ENCODE measurements at places on chromosomes 11 and 22. TPM values are rescaled to one million over a fixed set of nuclear protein-coding genes. Genes with fewer than 3 reads are reported as not detected.
A peak's percentile ranks its signal among the peaks of the same experiment; 100 is the strongest.

The P4HA3 gene
- total RNA-seq, result 0.06 TPM

DNA sequence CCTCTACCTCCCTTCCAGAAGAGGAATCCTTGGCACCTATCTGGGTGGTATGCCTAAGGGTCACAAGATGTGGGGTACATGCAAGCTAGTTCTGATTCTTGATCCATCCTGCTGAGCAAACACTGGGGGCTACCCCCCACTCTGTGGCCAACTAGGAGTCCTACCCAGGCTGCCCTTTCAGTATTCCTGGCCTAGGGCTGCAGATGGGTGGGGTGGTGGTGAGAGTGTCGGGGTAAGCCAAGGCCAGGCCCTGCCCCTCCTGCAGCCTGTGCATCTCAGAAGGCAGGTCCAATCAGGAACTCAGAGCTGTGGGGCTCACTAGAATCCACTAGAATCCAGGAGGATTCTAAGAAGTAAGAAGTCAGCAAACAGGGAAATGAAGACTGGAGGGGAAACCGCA lies 10.9 kb downstream of the SSH3 start:
- DNase-seq, result no peak

DNA sequence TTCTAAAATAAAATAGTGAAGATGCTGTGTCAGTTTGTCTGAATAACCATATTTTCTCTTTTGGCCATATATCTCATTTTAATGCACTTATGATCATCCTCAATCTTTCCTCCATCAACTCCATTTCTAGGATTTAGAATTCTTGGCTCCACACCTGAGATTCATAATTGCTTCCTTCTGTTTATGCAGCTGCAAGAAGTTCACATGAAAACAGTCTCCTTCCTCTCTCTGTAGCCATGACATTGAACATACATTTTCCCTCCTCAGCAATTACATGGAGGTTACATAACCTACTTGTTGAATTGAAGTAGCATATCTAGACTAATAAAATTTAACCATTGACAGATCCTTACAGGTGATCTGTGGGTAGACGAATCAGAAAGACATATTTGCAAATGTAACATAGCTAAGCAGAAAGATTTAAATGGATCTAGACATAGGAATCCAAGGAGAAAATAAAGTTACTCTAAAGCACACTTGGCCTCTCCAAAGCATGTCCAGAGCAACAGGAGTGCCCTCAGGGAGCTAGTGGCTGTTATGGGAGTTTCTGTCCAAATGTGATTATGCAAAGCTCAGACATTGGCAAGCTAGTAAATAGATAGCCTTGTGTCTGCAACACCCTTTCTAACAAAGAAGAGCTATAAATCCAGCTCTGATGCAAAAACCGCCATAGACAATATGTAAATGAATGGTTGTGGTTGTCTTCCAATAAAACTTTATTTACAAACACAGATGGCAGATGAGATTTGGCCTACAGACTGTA lies 119.9 kb upstream of the MPPED2 start:
- DNase-seq, result no peak

The PACS1 gene
- total RNA-seq, result 4.2 TPM

The TRIM49 gene
- total RNA-seq, result not detected

- no peak for DNase-seq
Measured at GRCh38 chr22:23236440-23237184, 56.3 kb downstream of the BCR start.

DNA sequence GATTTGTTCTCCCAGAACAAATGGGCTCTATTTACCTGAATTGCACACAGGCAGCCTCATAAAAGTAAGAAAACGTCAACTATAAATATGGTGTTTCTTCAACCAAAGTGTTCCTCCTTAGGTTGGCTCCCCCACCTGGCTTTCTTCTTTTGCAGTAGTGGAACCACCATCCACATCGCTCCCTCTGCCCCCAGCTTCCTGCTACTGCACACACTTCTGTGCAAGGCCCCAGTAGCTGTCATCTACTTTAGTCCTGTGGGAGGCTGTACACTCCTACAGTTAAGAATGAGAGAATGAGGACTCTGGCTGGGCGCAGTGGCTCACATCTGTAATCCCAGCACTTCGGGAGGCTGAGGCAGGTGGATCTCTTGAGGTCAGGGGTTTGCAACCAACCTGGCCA lies 89.5 kb downstream of the BMAL1 start:
- no peak for DNase-seq

- no peak for DNase-seq
Measured at GRCh38 chr11:118655486-118656190, 23.8 kb downstream of the TREH start.

The MYOD1 gene
- total RNA-seq, result not detected

DNA sequence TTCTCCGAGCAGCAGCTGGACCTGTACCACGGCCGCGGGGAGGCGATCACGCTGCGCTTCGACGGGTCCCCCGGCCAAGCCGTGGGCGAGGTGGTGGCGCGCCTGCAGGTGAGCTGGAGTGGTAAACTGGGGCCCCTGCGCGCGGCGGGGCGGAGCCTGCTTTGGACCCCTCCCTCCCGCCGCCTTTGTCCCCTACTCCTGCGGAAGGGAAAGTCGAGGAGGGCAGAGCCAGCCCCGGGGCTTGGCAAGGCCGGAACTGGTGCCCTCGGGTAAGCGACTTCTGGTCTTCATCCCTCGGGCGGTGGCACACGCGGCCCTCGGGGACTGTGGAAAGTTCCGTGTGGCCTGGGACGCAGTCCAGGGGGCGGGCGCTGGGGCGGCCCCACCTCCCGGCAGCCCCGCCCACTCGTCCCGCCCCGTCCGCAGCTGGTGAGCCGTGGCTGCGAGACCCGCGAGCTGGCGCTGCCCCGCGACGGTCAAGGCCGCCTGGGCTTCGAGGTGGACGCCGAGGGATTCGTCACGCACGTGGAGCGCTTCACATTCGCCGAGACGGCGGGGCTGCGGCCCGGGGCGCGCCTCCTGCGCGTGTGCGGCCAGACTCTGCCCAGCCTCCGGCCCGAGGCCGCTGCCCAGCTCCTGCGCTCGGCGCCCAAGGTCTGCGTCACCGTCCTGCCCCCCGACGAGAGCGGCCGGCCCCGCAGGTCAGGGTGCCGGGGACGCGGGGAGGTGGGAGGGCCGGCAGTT lies 9.2 kb downstream of the SIPA1 start:
- DNase-seq, result peak; percentile 63

The NTM gene
- total RNA-seq, result not detected

GRCh38 chr11:103659206-103659618 lies 377.2 kb upstream of the DDI1 start:
- peak; percentile 33 for DNase-seq

- peak; percentile 86 for DNase-seq
Measured at GRCh38 chr11:37504060-37504611, 906.1 kb upstream of the RAG2 start.

DNA sequence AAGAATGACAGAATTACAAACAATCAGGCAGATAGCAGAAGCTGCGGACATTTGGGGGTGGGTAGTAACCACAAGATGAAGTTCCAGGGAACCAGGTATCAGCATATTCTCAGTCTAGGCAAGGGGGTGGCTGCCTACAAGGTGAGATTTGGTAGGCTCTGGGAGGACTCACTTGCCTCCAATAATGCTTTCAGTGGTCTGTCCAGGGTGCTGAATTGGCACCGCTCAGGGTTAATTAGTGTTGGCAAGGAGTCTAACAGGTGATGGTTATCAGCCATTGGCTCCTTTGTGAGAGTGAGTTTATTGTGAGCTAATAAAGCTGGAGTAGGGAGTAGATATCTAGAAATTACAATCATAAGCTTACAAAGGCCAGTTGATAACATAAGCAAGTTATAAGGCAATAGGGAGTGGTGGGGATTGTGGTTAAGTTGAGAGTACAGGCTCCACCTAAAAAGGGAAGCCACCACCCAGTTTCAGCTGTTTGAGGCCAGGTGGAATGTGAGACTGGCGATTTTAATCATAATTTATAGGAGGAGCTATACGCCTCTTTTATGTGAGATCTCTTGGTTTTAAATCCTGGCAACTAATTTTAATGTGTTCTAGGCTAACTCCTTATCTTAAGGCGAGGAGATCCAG lies 320.5 kb downstream of the MIAT start:
- DNase-seq, result no peak

The MUC6 gene
- not detected for total RNA-seq

The CSRP3 gene
- total RNA-seq, result not detected

GRCh38 chr22:31897842-31898805 lies 46.2 kb upstream of the YWHAH start:
- DNase-seq, result no peak

GRCh38 chr11:62599901-62600300 lies 1.8 kb downstream of the MTA2 start:
- DNase-seq, result no peak

GRCh38 chr22:50694766-50695420 lies 22.3 kb downstream of the SHANK3 start:
- no peak for DNase-seq

GRCh38 chr22:43811777-43812148 lies 342 bp downstream of the EFCAB6 start:
- DNase-seq, result no peak

GRCh38 chr11:117819096-117820040 lies 5.2 kb downstream of the FXYD2 start:
- peak; percentile 77 for DNase-seq

- peak; percentile 31 for DNase-seq
Measured at GRCh38 chr11:5591613-5592012, 4.8 kb upstream of the TRIM6 start.

DNA sequence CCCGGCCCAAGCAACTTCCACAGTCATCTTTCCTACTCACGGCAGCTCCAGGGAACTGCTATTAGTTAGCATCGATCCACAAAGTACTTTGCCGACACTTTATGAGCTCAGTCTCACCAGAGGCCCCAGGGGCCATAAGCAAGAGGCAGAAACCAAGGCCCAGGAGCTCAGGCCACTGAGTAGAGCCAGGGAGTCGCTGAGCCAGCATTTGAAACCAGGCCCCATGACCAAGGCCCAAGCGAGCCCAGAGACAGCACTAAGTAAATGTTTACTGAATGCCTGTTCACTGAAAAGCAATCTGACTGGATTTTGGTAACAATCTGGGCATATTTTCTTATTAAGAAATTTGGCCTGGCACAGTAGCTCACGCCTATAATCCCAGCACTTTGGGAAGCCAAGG lies 43.3 kb downstream of the ARRB1 start:
- no peak for DNase-seq

- DNase-seq, result peak; percentile 74
Measured at GRCh38 chr11:6603287-6604080, at the start of the genes ILK and RRP8. ILK (plus strand) TSS chr11:6603774; CDS start chr11:6604272, 498 bp downstream. RRP8 (minus strand) TSS chr11:6603616; CDS start chr11:6603502, 114 bp downstream.

The KCNE3 gene
- total RNA-seq, result not detected

The LRRC32 gene
- total RNA-seq, result 0.46 TPM

DNA sequence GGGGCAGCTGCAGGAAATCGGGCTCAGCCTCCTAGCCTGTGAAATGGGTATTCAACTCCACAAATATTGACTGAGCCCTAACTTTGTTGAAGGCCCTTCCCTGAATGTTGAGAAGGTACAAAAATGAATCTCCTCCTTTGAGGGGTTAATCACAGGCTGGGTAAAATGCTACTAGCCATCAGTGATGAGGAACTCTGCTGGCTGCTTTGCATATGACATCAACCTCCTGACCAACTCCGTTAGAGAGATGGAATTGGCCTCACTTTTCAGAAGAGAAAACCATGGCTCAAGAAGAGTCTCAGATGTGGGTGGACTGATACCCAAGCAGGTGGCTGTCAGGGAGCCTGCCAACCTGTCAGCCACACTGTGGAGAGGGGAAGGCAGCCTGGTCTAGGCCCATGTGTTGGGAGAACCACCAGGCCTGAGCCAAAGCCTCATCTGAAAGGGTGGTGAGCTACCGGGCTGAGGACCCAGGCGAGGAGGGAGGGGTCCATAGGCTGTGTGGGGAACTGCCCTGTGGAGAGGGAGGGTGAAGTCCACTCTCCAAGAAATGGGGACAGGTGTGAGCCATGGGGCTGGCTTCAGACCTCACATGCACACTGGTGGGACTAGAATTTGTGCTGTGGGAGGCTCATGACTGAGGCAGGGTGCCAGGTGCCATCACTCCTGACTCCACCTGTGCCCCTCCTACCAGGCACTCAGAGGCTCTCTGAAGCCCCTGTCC lies 11.8 kb downstream of the CDCA5 start:
- DNase-seq, result no peak

The PLAAT5 gene
- total RNA-seq, result 2.3 TPM

DNA sequence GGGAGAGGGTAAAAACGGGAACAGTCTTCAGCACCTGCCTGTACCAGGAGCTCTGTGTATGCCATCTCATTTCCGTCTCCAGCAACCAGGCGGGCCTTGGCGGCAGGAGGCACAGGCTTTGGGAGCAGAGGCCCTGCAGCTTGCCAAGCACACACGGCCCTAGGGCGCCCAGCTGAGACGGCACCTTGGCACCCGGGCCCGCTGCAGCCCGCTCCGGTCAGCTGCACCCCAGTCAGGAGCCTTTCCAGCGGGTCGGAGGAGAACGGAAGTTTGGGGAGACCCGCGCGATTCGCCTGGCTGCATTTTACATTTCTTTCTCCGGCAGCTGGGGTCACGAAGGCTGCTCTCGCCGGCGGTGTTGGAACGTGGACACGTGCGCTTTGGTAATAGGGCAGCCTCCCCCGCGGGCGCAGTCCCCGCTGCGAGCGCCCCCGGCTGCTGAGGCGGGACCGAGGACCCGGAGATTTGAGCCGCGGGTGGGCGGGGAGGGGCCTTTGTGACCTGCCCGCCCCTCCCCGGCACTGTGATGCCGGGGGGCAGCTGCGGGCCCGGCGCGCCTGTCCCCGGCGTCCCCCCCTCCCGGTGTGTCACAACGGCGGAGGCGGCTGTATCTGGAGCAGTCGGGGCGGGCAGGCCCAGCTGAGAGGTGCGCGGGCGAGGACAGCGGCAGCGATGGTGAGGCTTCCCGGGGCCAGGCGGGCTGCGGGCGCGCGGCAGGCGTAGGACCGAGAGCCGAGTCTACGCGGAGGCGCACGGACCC lies at the start of gene TUBA8:
TSS of gene TUBA8 (plus strand) at position 616 of the 760 bp plus-strand sequence. CDS start at position 673, 57 bp downstream.
- DNase-seq, result peak; percentile 50

The ROM1 gene
- 4.5 TPM for total RNA-seq

DNA sequence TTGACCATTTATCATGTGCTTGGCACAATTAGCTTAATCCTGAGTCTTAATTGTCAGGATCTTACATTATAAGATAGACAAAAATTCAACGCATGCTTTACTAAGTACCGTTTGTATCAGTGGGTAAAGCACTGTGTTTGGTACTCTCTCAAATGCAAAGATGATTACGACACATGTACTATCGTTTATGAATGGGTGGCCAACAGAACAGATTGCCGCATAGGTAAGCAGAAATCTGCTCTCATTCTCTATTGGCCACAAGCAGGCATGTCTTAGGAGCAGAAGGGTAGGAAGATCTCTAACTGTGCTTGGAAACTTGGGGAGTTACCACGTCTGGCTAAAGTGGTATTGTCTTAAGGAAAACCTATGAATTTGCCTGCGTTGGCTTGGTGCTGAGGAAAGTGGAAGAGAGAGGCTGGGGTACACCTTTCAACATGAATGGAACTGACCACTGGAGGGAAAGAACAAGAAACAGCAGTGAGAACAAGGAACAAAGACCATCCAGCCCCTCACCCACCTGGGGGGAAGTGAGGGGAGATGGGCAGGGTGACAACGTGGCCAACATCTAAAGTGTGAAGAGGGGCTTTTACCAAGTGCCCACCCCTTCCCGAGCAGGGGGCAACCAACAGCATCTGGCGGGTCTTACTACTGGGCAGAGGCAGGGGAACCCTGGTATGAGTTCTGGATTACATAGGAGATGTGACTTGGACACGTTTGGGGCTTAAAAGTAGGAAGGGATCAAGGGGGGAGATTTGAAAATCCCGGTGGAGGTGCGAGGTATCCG lies 1.0 kb upstream of the TUBA8 start:
- peak; percentile 10 for DNase-seq

Measured in Caki2 (cell line).